ENCODE measurements at places on chromosomes 3 and 15. TPM values are rescaled to one million over a fixed set of nuclear protein-coding genes. Genes with fewer than 3 reads are reported as not detected.
A peak's percentile ranks its signal among the peaks of the same experiment; 100 is the strongest.

RAB6B gene
- 3.3 TPM for total RNA-seq

DNA sequence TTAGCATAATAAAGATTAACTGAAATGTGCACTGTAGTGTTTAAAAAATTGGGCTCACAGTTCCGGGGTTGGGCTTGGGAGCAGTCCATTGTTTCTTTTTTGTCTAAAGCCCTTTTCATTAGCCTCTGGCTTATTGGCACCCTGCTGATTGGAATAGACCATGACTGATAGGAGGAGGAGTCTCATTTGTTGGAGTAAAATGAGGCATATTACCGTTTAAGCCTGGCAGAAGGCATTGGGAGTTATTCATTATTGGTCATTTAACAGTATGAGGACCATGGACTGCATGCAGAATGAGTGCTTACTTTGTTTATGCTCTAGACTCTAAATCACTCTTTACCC is 139.0 kb upstream of the CGNL1 start:
- DNase-seq: no peak

- DNase-seq: no peak
Observed at GRCh38 chr15:91704343-91704742, 149.2 kb upstream of the SLCO3A1 start.

DNA sequence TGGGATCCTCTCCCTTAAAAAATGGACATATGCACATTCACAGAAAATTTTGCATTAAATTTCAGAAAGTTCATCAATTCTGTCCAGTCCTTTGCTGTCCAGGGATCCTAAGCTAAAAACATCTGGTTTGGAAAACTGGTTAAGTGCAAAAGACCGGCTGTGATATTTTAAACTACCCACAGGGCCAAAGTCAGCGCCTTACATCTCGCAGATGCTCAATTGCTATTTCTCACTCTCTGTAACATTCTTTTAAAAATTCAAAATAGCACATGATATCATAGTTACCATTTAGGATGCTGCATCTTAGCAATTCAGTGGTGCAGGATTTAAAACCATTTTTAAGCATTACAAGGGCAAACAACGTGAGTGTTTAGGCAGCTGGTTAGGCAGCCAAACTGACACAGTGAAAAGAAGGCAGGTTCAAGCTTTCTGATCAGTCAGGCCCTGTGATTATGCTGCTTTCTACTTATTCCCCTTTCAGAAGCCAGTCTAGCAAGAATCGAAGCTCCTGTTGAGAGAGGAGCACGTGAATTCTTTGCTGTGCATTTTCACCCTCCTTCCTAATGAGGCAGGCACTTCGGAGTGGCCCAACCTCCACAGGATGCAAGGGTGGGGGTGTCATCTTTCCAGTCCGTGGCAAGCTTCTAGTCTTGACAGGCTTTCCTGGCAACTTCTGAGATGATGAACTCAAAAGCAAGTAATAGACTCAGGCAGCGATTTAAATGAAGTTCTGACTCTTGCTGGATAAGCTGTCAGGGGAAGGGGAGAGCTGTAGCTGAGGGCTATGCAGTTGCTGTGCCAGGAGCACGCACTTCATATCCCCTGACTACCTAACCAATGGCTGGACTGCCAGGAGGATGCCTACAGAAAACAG is 8.8 kb downstream of the PRICKLE2 start:
- DNase-seq: peak; percentile 74

BFSP2 gene
- total RNA-seq: not detected

- DNase-seq: no peak
Observed at GRCh38 chr3:160671231-160671630, 5.7 kb upstream of the ARL14 start.

GRCh38 chr3:146209371-146209770 is 41.5 kb downstream of the PLSCR4 start:
- DNase-seq: no peak

GRCh38 chr3:172546628-172547214 is 23.5 kb upstream of the TNFSF10 start:
- DNase-seq: no peak

CLDND1 gene
- total RNA-seq: 74.5 TPM

HHLA2 gene
- total RNA-seq: 4.8 TPM

DNA sequence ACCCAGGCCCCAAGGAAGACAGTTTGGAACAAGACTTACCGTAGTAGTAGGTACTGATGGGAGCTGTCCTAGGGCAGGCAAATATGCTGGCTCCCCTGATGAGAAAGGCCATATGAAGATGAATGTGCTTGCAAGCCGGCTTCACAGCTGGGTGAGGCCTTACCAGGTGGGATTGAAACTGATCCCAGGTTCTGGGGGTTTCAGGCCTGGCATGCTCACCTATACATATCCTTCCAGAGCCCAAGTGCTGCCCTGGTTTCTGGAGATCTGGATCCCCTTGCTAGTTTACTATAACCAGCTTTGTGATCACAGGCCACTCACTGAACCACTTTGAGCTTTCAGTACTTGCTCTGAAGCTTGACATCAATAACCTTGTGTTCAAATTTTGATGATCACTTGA is 274.3 kb downstream of the EPHB1 start:
- no peak for DNase-seq

DNA sequence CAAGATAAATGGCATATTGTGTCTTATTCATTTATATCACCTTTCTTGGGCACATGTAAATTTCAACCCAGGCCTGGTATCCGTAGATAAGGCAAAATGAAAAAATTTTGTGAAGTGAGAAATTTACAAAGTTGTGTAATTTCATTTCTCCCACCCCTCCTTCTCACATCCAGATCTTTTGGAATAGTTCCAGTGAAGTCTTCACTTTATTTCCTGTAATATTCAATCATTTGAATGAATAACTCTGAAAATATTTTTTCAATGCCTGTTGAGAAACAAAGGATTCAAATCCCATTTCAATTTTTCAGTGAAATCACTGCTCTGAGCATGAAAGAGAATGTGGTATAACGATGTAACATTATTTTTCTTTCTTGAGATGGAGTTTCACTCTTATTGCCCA is 53.4 kb downstream of the BTLA start:
- no peak for DNase-seq

PDIA3 gene
- total RNA-seq: 580 TPM

LRTM1 gene
- total RNA-seq: not detected

- DNase-seq: peak; percentile 44
Observed at GRCh38 chr3:159829539-159830227, 159.0 kb upstream of the IL12A start.

SLC12A8 gene
- 5.9 TPM for total RNA-seq

DNA sequence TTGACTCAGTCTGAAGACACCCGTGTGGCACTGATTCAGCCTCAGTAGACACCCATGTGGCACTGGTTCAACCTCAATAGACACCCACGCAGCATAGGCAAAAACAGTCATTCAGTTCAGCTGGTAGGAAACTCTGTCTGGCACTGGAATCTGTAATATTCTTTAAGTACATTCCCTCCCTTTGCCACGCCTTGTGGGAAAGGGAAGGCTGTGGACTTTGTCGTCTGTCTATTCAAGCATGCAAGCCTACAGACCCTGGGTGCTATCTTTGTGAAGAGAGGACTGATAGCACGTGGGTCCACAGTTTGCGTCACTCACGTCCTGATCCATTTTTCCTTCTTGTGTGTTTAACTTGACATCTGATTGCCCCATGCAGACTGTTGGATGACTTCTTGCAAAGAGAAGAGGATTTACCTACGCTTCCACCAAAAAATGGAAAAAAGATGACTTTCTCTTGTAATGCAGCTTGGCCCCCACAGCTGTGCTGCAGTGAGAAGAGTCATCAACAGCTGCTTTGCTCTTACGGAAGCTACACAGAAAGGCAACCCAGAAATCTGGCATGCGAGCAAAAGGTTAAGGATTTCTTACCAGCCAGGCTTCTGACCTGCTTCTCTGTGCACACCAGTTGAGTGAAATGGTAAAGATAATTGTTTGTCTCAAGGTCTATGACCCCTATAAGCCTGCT is 278.1 kb downstream of the ULK4 start:
- DNase-seq: no peak

GRCh38 chr3:56813653-56813960 is 11.9 kb upstream of the ARHGEF3 start:
- DNase-seq: no peak

SENP8 gene
- total RNA-seq: 3.5 TPM

DNA sequence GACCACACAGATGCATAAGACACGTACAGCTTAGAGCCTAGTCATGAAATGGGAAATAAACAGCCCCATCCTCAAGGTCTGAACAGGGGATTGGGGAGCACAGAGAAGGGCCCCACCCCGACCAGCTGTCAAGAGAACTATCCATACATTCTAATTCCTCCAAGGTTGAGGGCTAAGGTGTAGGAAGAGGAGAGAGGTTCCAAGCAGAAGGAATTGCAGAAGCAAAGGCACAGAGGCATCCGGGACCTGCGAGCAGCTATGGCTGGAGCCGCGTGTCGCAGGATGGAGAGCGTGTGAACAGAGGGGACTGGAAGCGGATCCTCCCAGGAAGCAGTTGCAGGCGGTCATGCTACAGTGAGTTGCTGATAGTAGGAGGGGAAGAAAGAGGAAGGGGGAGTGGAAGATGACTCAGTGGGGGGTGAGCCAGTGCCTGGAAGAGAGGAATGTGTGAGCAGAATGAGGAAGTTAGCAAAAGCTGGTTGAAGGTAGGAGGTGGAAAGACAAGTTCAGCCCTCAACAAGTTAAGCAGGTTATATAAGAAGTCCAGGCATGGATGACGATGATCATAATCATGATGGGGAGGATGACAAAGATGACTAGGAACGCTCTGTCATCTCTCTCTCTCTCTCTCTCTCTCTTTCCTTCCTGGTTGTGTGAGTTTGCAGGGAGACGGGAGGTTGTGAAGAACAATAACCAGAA is 89.7 kb downstream of the LIPC start:
- DNase-seq: peak; percentile 37

DNA sequence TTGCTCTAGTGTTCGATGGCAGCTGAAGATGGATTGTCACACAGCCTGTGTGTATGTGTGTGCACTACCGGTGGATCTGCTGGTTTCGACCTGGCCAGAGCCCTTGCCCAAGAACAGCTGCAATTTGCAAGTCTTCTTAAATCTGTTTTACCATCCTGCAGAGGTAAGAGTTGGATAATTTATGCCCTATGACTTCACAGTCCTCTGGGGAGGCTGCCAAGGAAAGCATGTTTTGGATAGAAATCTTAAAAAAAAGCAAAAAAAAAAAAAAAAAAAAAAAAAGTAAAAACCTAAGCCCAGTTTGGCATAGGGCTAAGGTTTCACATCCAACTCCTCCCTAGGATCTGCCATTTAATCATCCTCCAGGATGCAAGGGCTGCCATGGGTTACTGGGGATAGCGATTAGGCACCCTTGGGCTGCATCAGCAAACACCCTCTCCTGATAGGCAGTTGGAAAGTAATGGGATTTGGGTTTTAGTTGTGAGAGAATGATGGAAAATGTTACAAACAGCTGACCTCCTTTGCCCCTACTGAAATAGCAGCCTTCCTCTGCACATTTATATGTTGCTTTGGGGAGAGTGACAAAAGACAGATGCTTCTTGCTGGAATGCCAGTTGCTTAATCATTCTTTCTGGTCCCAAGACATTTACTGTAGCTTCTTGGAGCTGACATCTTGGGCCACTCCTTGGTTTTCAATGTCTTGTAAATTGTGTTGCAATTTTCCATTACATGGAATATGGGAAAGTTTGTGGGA is 35.4 kb downstream of the CD200R1L start:
- DNase-seq: peak; percentile 63

CYP1A2 gene
- total RNA-seq: 0.17 TPM

OR5AC2 gene
- total RNA-seq: not detected

DNA sequence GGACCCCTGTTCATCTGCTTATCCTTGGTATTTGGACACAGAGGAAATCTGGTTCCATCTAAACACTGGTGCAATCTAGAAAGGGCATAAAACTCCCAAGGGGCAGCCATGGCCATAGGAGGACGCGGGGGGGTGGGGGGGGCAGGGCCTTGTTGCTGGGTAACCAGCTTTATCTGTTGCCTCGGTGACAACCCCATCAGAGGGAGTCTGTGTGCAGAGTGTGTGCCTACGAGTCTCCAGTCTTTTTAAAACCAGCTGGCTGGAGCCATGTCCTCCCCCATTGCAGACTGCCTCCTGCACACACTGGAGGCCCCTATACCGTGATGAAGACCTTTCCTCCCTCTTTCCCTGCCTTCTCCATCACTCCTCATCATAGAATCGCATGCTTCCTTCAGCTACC is 26.4 kb upstream of the CORO2B start:
- no peak for DNase-seq

NFKBIZ gene
- total RNA-seq: 83.7 TPM

DNA sequence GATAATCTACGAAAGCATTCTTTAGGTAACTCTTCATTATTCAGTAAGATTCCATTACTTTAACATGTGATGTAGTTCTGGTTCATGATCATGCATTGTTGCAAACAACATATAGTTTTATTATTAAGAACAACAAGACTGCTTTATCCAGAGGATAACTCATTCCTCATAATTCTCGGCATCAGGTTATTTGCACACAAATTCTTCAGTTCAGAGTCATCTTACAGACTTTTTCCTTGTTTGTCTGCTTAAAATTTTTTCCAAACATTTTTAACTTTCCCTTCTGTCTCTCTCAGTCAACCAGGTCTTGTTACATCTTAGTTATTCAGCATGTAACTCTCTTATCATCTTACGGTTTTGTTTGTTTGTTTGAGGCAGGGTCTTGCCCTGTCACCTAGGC is 60.1 kb downstream of the VGLL3 start:
- DNase-seq: no peak

- DNase-seq: no peak
Observed at GRCh38 chr15:37291920-37292319, 191.6 kb upstream of the MEIS2 start.

IMPG2 gene
- total RNA-seq: 0.15 TPM
